ENCODE measurements at places on chromosomes 3 and 15.

DNA sequence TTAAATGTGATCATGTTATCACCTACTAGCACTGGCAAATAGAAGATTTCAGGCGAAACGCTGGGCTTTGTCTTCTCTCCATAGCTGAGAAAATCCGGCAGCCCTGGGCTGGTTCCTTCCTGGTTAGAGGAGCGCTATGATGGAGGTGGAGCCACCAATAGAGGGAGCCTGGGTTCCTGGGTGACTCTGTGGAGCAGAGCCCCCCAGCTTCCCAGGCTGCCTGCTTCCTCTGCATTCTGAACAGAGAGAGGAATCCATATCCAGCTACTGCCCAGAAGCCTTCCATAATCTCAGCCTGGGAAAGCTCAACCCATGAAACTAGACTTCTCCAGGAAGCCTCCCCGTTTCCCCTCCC, 32.6 kb upstream of the IQSEC1 start:
- no peak for DNase-seq

GRCh38 chr3:59580996-59581395, 531.2 kb upstream of the CFAP20DC start:
- no peak for DNase-seq

GRCh38 chr3:48077815-48078214, 61.6 kb upstream of the MAP4 start:
- DNase-seq, result no peak

GRCh38 chr15:67838789-67839332, 984 bp downstream of the RNU6-1 start:
- DNase-seq, result no peak

GRCh38 chr15:88697276-88697675, 58.5 kb downstream of the ISG20 start:
- DNase-seq, result no peak

DNA sequence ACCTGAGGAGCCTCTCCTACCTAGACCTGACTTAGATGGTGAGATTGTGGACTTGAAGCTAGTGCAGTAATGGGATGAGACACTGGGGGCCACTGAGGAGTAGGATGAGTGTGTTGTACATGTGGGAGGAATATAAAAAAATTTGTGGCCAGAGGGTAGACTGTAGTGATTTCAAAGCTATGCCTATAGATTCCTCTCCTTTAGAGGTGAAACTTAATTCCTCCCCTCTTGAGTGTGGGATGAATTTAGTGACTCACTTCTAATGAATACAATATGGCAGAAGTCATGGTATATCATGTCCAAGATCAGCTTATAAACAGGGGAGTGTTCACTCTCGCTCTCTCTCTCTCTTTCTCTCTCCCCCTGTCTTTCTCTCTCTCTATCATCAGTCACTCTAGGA, 6.7 kb downstream of the ZNF860 start:
- no peak for DNase-seq

GRCh38 chr3:106341087-106341486, 472.3 kb upstream of the CBLB start:
- DNase-seq, result no peak

- DNase-seq, result no peak
These were observed 179.9 kb upstream of the NR2E3 start for GRCh38 chr15:71630475-71630809.

GRCh38 chr3:192570821-192571791, 156.2 kb downstream of the FGF12 start:
- no peak for DNase-seq

DNA sequence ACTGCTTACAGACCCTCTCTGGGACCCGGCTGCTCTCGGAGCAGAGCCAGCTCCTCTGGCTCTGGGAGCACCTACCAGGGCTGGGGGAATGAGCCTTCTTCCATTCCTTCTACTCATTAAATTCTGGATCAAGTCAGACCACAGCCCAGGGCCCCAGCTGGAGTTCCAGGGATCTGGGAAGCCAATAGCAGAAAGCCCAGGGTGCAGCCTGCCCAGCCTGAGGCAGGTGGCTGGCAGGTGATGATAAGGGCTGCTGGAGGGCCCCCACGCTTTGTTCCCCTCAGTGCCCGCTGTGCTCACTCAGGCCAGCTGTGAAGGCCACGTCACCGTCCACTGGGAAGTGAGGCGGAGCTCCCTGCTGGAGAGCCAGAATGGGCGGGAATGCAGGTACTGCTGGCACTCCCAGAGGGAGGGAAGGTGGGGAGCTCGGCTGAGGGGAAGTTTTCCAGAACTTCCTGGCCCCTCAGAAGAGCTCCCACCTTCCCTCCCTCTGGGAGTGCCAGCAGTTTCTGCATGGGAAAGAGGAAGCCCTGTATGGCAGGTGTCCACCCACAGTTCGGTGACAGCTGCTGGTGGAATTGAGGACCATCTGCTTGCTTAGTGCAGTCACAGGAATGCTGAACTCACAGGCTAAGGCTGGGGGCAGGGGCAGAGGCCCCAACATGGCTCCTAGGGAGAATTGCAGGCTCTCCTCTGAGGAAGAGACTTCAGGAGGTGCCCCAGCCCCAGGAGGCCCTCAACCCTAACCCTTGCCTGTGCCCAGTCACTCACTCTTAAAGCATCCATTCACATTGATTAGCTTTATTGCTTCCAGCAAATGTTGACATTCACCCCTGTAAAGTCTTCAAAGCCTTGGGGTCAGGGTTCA, 12.6 kb upstream of the RTP3 start:
- no peak for DNase-seq

DNA sequence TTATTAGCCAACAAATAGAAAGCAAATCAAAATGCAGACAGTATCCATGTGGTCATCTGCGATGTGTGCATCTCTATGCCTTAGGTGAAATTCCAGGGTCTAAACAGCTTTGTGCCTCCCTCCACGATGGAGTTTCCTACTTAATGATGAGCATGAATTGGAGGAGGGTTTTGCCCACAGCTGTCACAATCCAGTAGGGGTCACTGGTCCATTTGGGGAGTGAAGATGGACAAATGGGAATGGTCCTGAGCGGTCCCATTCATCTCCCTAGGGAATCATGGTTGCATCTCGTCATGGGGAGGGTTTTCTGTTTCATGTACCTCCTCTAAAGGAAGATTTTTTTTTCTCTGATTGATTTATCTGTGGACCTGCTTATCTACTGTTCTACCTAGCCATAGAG, 358.0 kb downstream of the PTPRG start:
- no peak for DNase-seq

GRCh38 chr3:50264383-50264963, 4.5 kb upstream of the SEMA3B start:
- DNase-seq, result no peak

DNA sequence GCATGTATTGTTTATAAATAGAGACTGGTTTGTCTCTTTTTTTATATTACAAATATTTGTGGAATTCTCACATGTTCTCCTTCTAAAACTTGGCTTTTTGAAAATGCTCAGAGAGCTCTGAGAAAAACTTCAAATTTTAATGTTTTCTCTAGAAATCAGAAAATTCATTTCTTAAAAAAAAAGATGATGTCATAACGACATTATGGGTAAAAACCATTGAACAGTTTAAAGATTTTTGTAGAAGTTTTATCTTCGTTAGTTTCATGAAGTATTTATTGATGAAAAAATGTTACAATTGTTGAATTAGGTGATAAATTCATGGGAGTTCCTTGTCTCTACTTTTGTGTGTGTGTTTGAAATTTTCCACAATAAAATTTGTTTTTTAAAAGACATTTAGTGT, 81.3 kb downstream of the SATB1 start:
- no peak for DNase-seq

DNA sequence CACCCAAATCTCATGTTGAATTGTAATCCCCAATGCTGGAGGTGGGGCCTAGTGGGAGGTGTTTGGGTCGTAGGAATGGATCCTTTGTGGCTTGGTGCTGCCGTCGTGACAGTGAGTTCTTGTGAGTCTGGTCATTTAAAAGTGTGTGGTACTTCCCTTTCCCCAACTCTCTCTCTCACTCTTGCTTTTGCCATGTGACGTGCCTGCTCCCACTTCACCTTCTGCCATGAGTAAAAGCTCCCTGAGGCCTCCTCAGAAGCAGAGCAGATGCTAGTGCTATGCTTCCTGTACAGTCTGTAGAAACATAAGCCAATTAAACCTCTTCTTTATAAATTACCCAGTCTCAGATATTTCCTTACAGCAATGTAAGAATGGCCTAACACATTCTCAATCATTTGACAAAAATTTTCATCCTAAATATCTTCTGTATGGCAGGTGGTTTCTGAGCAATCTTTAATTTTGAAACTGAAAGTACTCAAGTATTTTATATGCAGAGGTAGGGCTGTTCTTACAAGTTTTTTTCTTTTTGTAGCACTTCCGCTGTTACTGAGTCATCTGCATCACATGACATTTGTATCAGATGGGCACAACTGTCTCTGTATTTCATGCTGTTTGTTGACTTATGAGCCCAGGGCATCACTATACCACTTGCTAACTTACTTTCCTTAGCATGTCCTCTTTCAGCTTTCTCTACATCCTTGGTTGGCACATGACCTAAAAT, 8.8 kb downstream of the RPL39L start:
- no peak for DNase-seq

GRCh38 chr3:14301558-14301957, 100.8 kb upstream of the SLC6A6 start:
- DNase-seq, result no peak

DNA sequence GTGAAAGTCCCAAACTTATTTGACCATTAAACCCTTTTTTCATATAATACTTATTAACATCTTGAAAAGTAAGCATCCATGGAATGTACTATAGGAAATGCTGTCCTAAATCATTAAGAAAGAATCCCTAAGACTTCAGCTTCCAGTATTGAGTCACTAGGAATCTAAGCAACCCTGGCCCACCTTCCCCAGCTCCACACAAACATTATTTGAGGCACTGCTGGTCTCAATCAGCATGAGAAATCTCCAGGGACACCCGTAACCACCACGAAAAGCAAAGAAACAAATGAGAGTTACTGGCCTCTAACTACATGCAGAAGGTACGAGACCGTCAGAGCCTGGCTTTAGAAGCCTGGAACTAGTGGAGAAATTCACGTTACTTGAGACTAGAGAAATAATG, 68.2 kb downstream of the POLQ start:
- DNase-seq, result no peak

All from activated CD4-positive, alpha-beta T cell treated with anti-CD3 and anti-CD28 coated beads, Interleukin-2, amount 50 U/mL, for 24 hours (primary cell).